ENCODE measurements at places on chromosomes 3 and 15.

GRCh38 chr15:75048394-75048793, 25.0 kb downstream of the PPCDC start:
- DNase-seq = no peak

DNA sequence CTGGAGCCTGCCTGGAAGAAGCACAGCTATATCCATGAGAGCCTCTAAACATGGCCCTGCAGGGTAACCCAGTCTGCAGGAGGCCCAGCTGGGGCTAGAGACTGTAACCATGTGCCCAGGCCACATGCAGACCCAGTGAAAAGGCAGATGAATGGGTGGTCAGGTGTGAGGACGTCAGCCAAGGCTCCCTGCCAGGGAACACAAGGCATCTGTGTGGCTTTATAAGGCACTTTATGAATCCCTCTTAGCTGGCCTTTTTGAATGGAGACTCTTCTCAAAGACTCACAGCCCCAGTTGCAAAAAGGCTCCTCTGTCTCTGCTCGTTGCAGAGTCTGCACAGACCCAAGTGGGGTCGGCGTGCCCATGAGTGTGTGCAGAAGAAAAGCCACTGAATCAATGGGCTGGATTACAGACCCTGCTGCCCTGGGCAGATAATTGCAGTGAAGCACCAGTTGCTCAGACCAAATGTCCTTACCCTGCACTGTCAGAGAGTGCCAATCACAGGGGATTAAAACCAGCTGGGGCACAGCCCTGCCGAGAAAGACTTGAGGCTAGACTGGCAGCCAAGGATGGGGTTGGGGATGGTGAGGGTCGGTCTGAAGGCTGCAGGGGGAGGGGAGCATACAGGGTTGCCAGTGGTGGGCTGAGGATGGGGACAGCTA, 154.2 kb downstream of the RAB11A start:
- DNase-seq = no peak

DNA sequence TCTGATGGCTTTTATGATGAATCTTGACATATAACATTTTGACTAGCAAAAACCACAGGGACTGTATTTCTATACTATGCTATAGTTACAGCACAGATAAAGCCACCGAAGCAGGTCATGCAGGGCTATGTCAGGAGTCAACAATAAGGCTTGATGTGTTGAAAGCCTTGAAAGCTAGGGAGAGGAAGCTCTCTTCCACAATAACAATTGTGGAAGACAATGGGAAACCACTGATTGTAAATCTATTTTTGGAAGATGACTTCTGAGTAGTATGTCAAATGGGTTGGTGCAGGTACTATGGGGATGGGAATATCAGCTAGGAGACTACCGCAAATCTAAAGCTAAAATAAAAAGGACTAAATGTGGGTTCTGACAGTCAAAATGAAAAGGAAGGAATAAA, 4.0 kb upstream of the AQR start:
- no peak for DNase-seq

DNA sequence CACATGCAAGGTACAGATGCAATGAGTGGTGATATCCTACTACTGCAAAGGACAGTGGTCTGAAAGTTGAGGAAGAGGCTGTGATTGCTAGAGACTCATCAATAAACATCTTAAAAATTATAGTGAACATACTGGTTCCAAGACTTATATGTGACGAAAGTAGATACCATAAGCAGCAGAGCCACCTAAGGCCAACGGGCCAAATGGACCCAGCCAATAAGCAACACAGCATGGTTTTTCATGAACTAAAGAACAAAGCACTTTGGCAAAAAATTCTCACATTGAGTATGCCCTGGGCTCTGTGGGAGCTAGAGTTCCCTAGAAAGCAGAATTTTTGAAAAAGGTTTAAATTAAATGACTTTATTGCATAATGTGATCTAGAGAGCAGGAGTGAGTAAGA, 272.1 kb downstream of the SI start:
- no peak for DNase-seq

- DNase-seq = no peak
Observed at GRCh38 chr15:92097474-92098178, 244.1 kb downstream of the SLCO3A1 start.

DNA sequence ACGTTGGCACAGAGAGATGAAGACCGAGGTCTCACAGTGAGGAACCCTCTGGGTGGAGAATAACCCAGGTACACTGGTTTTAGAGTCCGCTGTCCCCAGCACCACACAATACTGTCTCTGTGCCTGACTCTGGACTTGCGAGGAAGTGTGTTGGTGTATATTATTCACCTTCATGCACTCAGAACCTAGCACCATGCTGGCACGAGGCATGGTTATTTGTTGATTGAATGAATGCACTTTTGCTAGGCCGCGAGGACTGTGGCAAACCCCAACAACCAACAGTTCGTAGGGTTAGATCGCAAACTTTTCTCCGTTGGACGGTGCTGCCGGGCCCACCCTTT, 484 bp upstream of the C3orf52 start:
- no peak for DNase-seq

- DNase-seq = no peak
Observed at GRCh38 chr15:78933823-78934654, 10.8 kb downstream of the CTSH start.

DNA sequence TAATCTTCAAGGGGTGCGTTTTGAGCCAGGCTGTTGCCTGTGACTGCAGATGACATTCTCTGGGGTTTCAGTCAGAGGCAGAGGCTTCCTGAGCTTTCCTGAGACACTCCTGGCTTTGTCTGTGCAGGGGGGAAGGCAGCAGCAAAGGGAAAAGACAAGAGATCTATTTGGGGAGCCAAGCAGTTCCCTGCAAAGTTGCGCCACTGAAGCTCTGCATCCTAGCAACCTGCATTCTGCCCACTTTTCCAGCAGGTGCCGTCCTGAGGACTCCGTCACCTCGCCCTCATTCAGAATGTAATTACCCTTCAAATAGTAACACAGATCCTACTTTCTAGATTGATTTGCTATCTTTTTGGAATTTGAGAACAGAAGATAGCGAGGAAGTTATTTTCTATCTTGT, 1.9 kb upstream of the TMEM158 start:
- no peak for DNase-seq

DNA sequence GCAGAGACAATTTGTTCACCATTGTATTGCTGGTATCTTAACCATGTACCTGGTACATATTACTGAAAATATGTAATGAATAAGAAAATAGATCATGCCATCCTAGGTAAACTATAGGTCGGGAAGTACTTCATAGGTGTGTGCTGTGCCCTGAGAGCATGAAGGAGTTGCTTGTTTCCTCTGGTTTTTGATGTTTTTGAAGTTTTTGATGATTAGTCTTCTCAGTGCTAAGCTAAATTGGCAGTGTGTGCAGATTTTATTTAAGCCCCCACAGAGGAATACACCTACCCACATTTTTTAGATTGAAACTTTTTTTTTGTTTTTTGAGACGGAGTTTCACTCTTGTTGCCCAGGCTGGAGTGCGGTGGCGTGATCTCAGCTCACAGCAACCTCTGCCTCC, 16.6 kb downstream of the HMG20A start:
- no peak for DNase-seq

DNA sequence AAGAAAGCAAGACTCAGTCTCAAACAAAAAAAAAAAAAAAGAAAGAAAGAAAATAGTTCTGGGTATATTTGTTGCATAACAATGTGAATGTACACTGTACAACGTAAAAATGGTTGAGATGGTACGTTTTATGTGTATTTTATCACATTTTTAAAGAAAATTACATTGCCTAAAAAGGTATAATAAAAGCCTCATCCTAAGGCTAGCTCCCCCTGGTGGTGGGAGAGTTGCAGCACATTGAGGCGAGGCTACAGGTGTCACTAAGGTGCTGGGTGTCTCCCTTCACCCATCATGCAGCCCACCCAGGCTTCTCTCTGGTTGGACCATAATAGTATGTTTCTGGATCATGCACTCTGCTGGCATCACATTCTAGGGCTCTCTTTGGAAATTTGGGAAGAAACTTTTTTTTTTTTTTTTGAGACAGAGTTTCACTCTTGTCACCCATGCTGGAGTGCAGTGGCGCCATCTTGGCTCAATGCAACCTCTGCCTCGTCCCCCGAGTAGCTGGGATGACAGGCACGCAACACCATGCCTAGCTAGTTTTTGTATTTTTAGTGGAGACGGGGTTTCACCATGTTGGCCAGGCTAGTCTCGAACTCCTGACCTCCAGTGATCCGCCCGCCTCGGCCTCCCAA, 12.4 kb upstream of the RAB11A start:
- DNase-seq = peak; percentile 30

GRCh38 chr3:84906065-84906464, 52.7 kb upstream of the CADM2 start:
- no peak for DNase-seq

- no peak for DNase-seq
Observed at GRCh38 chr3:13891017-13891392, 11.1 kb upstream of the WNT7A start.
